ENCODE measurements at places on chromosomes 13 and 19.
A peak's percentile ranks its signal among the peaks of the same experiment; 100 is the strongest.

GRCh38 chr19:13790354-13790753 lies 4.9 kb upstream of the ZSWIM4 start:
- no peak for DNase-seq

DNA sequence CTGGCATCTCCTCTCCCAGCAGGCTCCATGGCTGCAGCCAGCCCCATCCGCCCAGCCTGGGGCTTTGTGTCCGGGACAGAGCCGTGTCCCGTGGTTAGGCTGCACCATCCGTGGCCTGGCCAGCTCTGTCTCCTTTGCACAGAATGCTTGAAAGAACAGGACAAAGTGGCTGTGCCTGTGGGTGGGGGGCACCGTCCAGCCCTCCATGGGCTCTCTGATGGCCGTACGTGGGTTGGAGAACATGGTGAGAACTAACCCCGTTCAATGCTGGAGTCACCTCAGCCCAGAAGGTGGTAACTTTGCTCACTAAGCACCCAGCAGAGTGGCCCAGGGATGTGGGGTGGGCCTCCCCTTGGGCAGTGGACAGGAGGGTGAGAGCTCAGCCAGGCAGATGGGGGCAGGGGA lies 2.8 kb downstream of the RPS15 start:
- no peak for DNase-seq

GRCh38 chr13:43284162-43284561 lies 260.8 kb downstream of the DNAJC15 start:
- peak; percentile 75 for DNase-seq

- no peak for DNase-seq
Measured at GRCh38 chr13:90740099-90740498, 607.4 kb upstream of the MIR17HG start.

- DNase-seq: no peak
Measured at GRCh38 chr13:21219036-21219381, 42.6 kb downstream of the MRPL57 start.

DNA sequence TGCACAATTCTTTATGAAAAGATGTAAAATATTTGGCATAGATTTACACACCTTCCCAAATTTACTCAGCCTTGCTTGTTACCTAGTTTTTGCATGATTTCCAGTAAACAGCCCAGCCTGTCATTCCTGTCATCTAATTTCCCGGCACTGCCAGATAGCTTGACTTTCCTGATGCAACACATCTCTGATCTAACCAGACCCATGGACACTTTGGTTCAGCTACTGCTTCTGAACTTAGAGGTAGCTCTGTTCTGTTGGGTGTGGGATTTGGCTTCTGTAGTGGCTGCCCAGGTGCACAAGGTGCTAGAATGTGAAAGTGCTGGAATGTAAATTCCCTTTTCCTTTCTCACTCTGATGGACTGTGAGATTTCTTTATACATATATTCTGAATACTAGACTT lies 1033.5 kb downstream of the SLITRK1 start:
- no peak for DNase-seq

GRCh38 chr19:34124828-34125227 lies 47.5 kb upstream of the LSM14A start:
- DNase-seq: peak; percentile 1

- peak; percentile 94 for DNase-seq
Measured at GRCh38 chr13:110965038-110965754, 50.3 kb upstream of the ANKRD10 start.

DNA sequence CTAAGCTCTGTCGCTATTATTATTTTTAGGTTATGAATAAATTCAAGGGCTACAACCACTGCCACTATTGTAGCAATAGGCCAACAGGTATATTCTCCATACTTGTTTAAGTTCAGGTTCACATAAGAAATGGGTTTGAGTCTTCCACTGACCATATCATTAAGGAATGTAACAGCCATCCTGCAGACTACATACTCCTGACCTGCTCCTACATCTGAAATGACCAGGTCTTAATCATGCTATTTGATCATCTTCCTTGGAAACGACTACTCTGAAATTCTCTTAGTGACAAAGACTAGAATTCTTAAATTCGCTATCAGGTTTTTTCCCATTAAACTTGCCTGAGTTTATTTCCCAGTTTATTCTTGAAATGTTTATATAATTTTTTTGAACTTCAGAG lies 66.8 kb downstream of the IPO5 start:
- no peak for DNase-seq

GRCh38 chr19:34319230-34319585 lies 45.8 kb upstream of the GPI start:
- no peak for DNase-seq

- DNase-seq: peak; percentile 40
Measured at GRCh38 chr19:13962699-13963602, 10.6 kb downstream of the DCAF15 start.

- peak; percentile 36 for DNase-seq
Measured at GRCh38 chr19:47573071-47574026, at the start of gene ZNF541. Gene ZNF541 (minus strand): TSS chr19:47573148. CDS start chr19:47555856, 17,292 bp downstream.

All from fibroblast of mammary gland (primary cell).